ENCODE measurements at places on chromosomes 5 and 9.

- no peak for DNase-seq
Measured at GRCh38 chr5:67805666-67806348, 409.7 kb upstream of the PIK3R1 start.

DNA sequence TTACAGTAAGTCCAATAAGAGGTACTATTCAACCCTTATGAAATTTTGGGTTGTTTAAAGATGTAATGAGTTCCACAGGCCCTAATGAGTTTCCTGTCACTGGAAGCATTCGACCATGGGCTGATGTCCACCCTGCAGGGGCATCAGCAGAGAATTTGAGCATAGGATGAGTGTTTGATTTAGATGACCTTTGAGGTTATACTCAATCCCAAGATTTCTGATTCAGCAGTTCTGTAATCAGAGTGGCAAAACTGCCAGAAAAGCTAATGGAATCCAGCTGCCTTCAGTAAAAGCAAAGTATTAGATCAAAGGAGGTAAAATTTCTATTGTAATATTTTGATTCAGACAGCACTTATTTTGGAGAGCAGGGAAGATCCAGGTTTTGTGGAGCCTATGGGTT, 68.3 kb downstream of the COX7C start:
- no peak for DNase-seq

DNA sequence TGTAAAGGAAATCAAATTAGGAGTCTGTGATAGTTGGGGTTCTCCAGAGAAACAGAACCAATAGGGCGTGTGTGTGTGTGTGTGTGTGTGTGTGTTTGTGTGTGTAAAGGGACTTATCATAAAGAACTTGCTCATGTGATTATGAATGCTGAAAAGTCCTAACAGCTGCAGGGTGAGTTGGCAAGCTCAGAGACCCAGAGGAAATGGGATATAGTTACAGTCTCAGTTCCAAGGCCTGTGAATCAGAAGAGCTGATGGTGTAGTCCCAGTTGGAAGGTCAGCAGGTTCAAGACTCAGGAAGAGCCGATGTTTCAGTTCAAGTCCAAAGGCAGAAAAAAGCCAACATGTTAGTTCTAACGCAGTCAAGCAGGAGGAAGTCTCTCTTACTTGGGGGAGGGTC, 214.2 kb downstream of the ELAVL2 start:
- DNase-seq, result no peak

- no peak for DNase-seq
Measured at GRCh38 chr9:110476251-110476650, 103.3 kb downstream of the SVEP1 start.

GRCh38 chr9:35237311-35237710, 75.5 kb downstream of the UNC13B start:
- no peak for DNase-seq

DNA sequence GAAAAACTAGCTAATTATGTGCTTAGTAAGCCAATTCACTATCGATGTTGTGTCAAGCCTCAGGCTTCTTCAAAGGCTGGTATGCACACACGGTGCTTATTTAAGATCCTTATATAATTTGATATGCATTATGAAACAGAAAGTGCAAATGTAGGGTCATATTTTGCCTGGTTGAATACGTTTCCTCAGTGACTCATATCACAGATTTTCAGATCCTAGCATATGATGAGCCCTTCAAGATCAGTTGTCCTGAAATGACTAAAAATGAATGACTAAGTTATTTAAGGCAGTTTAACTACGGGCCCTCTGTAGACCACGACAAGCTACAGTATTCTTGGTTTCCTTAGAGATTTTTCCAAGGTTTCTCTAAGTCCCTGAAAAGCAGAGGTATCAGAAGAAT, 778.3 kb downstream of the PRELID2 start:
- no peak for DNase-seq

- no peak for DNase-seq
Measured at GRCh38 chr9:127877566-127877998, at the start of gene AK1. Gene AK1 (minus strand): TSS chr9:127877675. CDS start chr9:127874617, 3,058 bp downstream.

DNA sequence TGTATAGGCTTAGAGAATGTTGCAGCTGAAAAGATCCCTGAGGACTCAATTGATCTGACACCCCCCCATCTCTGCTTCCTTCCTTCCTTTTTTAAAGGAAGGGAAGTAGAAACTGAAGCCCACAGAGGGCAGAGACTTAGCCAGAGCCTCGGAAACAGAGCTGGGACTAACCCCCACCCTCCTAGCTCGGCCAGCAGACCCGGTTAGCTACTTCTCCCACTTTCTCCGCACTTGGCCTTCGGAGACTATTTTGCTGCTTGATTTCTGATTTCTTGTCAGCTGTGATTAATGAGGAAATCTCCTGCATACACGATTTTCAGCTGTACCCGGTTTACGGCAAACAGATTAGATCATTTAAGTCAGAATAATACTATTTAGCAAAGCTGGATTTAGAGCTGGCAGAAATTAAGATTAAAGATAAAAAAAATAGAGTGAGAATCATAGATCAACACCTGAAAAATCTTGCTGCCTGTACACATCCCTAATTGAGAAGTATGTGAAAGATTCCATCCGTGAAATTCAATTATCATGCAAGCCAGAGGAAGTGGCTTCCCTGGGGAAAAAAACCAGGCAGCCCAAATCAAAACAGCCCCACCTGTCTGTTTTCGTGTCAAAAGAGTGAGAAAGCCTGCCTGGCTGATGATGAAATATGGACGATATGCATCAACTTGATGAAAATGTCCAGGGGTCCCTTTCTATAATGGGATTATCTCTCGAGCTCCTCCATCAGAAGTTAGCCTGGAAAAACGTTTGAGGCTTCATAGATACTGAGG, 159.5 kb upstream of the SHB start:
- no peak for DNase-seq

DNA sequence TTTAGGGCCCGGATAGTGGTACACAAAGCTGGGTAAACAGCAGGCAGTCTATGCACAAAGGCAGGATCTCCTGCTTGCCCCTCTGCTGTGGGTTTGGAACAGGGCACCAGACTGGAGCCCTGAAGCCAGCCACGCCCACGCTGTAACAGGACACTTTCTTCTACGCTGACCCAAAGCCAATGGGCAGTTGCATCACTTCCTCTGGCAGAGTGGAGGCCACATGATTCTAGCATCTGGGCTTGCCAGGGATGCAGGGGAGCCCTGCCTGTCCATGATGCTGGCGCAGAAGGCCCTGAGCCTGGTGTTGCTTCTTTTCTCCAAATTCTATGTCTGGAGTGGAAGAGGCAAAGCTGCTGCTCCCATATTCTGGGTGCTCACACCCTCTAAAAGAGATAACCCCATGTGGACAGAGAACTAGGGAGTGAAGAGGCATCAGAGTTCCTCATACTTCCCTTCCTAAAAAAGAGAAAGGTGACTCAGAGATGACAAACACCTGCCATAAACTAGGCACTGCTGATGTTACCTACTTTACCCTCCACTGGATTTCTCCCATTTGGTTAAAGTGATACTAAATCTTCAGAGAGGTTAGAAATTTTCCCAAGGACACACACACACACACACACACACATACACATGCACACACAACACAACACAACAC, 260.3 kb upstream of the KLF4 start:
- no peak for DNase-seq

DNA sequence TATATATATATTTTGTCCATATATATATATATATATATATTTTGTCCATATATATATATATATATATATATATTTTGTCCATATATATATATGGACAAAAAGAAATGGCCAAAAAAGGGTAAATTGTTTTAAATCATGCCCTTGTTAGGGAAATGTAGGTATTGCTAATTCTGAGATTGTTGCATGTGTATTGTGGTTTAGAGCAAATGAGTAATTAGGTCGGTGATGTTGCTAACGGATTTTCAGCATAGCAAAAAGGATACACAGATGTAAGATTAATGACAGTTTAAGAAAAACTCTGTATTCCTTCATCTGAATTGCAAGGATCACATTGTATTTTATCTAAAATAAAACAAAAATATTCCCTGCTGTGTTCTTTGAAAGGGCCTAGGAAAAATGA, 40.2 kb downstream of the OSTF1 start:
- DNase-seq, result no peak

DNA sequence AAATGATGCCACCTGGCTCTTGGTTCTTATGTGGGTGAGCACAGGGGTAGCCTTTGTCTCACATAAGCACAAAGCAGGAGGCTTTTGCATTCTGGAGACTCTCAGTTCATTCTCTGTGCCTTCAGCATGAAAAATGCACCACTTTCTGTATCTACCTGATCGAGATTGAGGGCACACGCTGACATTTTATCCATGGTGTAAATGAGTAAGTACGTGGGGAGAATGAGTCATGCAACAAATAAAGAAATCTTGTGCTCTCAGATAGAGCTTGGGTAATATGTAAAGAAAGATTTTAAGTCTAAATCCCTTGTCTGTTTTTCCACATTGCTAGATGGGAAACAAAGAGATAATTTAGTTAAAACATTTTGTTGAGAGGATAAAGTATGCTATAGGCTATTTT, 607.2 kb upstream of the WWC1 start:
- no peak for DNase-seq

GRCh38 chr5:129027260-129027659, 62.0 kb downstream of the SLC27A6 start:
- DNase-seq, result no peak

DNA sequence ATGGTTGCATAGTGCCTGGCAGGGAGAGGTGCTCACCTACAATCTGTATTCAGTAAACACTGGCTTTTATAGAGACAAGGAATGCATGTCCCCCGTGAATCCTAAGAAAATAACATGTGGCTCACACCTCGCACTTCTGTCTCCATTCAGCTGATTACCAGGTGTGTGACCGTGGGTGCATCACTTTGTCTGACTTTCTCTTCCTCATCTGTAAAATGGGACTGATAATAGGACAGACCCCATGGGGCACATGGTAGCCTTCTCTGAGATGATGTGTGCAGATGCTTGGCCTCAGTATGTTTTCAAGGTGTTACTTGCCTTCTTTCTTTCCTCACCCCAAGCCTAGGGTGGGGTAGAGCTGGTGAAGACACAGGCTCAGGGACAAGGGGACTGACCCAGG, 6.3 kb downstream of the CXXC5 start:
- DNase-seq, result no peak

- DNase-seq, result no peak
Measured at GRCh38 chr5:60835554-60835953, 8.5 kb downstream of the ELOVL7 start.

- no peak for DNase-seq
Measured at GRCh38 chr9:114369216-114370130, 18.3 kb downstream of the AKNA start.

GRCh38 chr5:113084402-113085083, 107.9 kb downstream of the DCP2 start:
- no peak for DNase-seq

- no peak for DNase-seq
Measured at GRCh38 chr5:125834438-125835115, 588.6 kb upstream of the GRAMD2B start.

DNA sequence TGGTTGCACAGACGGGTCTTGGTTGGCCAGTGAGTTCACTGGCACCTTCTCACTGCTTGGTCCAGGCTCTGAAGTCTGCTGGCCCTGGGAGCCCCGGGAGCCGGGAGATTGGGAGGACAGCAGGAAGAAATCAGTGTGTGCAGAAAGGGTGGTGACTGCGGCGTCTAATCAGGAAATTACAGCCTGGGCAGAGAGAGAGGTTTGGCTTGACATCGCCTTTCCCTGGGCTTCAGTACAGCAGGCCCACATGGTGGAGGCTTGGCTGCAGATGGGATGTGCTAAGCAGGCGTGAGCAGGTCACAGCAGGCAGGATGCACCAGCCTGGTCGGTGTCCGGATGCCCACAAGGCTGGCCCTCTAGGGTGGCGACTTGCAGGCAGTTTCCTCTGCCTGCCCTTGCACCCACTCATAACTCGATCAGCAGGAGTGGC, 17.2 kb downstream of the PITX1 start:
- DNase-seq, result no peak

DNA sequence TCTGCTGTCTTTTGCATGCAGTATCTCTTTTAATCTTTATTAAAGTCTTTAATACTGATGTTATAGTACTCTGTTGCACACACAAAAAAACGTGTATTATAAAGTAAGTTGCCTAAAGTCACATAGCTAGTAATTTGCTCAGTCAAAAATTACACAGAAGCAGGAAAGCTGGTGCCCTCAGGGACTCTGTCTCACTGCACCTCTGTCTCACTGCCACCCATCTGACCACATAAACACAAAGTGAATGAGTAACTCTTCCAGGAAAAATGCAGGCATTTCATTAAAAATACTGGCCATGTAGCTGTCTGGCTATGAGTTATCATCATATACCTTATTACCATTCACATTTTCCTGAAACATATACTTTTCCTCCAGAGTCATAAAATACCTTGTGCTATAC, 591.7 kb downstream of the CSNK1G3 start:
- no peak for DNase-seq

- no peak for DNase-seq
Measured at GRCh38 chr5:27906931-27907601, 868.7 kb upstream of the CDH9 start.

GRCh38 chr5:92237896-92238295, 854.8 kb upstream of the ARRDC3 start:
- DNase-seq, result no peak

DNA sequence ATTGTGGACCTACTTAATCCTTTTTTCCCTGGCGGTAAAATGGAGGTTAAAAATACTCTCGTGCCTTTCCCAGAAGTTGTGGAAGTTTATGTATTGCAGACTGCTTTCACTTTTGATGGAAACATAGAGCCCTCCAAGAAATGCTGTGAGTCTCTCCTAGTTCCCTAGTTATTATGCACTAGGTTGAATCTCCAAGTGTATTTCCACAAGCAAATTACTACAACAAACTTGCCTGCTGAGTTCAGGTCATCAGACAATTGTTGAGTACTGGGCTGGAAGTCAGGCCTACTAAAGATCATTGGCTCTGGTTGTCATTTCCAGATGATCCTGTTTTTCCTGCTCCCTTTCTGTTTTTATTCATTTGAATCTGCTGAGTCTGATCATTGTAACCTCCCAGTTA, 104.1 kb downstream of the CD180 start:
- no peak for DNase-seq

GRCh38 chr5:179271821-179272325, 73.4 kb downstream of the ADAMTS2 start:
- DNase-seq, result no peak

- DNase-seq, result no peak
Measured at GRCh38 chr5:34499001-34499734, 157.0 kb upstream of the RAI14 start.

- DNase-seq, result no peak
Measured at GRCh38 chr5:114101153-114101552, 260.7 kb upstream of the KCNN2 start.

GRCh38 chr5:175381130-175381529, 62.9 kb downstream of the DRD1 start:
- DNase-seq, result no peak

GRCh38 chr5:154524859-154525258, 46.8 kb upstream of the HAND1 start:
- DNase-seq, result no peak

DNA sequence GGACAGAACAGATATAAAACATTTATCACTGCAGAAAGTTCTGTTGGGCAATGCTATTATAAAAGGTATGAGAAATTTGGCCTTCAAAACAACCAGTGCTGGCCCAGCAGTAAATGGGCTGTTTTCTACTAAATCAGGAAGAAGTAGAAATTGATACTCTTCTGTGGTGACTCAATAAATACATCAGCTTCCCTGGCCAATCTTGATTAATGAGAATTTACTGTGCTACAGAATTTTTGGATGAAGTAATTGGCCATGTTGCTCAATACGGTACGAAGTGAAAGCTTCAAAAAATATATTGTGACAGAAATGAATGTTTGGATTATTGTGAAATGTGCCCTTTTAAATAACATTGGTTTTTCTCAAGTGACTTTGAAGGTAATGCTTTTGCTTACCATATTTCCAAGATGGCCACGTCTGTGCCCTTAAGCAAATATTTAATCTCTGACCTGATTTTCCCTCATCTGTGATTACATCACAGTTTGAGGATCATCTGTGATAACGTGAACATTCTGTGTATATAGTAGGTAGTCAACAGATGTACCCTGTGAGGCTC, 4.2 kb downstream of the DNAJA1 start:
- DNase-seq, result no peak
